ENCODE measurements at places on chromosomes 1 and 21. TPM values are rescaled to one million over a fixed set of nuclear protein-coding genes. Genes with fewer than 3 reads are reported as not detected.
A peak's percentile ranks its signal among the peaks of the same experiment; 100 is the strongest.

Gene KIF21B
- polyA plus RNA-seq = 3.3 TPM

Gene ELAVL4
- not detected for polyA plus RNA-seq

DNA sequence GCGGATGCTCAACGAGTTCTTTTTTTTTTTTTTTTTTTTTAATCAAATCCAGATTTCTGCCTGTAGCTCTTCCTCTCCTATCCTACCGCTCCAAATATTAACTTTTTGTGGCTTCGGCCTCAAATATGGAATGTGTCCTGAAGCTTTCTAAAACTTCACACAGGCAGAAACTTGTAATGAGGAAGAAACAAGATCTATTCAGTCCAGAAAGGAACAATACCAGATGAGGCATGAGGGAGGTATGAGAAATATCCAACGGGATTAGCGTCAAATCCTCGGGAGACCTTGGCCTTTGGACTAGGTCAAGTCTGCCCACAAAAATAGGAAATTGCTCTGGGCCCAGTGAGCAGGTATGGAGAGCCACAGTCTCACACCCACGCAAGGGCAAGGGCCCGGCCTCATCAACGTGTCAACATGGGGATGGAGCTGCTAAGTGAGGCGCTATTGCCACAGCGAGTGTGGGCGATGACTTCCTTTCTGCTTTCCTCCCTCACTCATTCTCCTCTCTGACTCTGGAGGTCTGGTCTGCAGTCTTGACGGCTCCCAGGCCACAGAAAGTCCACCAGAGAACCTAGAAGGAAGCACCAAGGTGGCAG lies 66.6 kb downstream of the BCAR3 start:
- no peak for DNase-seq
- H3K36me3 ChIP-seq = no peaks in the 10 kb centered on the region
- peak overlapping the region; percentile 37 for H3K4me3 ChIP-seq
- peaks cover 8% of the 10 kb centered on the region for H3K4me1 ChIP-seq
- no peaks in the 10 kb centered on the region for H3K27me3 ChIP-seq

DNA sequence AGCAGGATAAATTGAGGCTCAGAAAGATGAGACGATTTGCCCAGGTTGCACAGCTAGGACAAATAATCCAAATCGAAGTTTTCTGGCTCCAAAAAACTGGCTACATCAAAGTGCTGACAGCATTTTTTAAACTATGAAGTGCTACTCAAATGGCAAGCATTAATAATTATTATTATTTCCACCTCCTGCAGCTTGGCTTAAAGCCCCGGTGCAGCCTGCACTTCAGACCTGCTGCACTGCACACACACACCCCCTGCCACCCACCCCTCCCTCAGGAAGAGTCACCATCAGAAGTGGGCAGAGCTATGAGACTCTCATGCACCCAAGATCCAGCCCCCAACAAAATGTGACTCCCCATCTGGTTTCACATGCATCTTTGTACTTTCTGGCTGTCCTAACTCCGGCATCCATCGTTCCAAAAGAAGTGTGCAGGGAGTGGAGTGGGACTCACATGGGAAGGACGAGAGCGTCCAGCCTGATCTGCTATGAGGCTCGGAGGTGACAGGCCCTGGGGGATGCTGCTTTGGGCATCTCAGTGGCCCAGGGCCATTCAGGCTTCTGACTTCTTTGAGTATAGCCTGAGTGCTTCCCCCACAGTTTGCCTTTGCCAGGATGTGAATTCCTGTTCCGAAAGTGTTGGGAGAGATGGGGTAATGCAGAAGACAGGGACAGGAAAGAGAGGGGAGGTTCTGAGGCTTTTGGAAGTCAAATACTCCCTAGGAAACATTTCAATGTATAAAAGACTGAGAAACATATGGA lies 65.0 kb upstream of the FAM20B start:
- DNase-seq = no peak
- no peak overlapping the region for H3K4me3 ChIP-seq
- no peak overlapping the region for H3K27ac ChIP-seq
- H3K4me1 ChIP-seq = no peaks in the 10 kb centered on the region

GRCh38 chr1:11893907-11894251 lies 32.3 kb downstream of the KIAA2013 start:
- no peaks in the 10 kb centered on the region for H3K36me3 ChIP-seq
- H3K27ac ChIP-seq = no peak overlapping the region
- peak; percentile 45 for DNase-seq

DNA sequence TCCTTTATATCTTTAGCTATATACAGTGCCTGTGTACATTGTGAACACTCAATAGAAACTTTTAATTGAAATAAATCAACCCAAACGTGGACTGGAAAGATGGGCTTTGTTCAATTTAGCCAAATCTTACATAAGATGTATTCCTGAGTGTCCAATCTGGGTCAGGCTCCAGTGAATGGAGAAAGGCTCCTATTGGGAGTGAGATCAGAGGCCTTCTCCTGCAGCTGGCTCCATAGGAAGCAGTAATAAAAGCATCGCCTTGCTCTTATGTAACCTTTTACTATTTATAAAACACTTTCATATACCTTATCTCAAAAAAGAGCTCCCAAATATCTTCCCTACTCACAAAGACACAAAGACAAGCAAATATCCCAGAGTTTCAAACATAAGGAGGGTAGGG lies 24.9 kb upstream of the RGS16 start:
- no peaks in the 10 kb centered on the region for H3K36me3 ChIP-seq
- no peak for DNase-seq
- H3K27me3 ChIP-seq = no peaks in the 10 kb centered on the region

- H3K36me3 ChIP-seq = peaks cover 8% of the 10 kb centered on the region
- H3K27ac ChIP-seq = no peak overlapping the region
- H3K27me3 ChIP-seq = no peaks in the 10 kb centered on the region
- H3K4me1 ChIP-seq = no peaks in the 10 kb centered on the region
- no peak overlapping the region for H3K4me3 ChIP-seq
- DNase-seq = no peak
Observed at GRCh38 chr1:44250068-44250781, 37.0 kb downstream of the DMAP1 start.

- H3K4me1 ChIP-seq = no peaks in the 10 kb centered on the region
- no peak for DNase-seq
Observed at GRCh38 chr1:18603212-18603852, 27.3 kb upstream of the PAX7 start.
